Natural killer cell (primary cell): ENCODE measurements at places on chromosomes 4 and X. TPM values are rescaled to one million over a fixed set of nuclear protein-coding genes. Genes with fewer than 3 reads are reported as not detected.

GRIA3 gene
- not detected for total RNA-seq

STOX2 gene
- total RNA-seq: not detected

CCDC158 gene
- not detected for total RNA-seq

DNA sequence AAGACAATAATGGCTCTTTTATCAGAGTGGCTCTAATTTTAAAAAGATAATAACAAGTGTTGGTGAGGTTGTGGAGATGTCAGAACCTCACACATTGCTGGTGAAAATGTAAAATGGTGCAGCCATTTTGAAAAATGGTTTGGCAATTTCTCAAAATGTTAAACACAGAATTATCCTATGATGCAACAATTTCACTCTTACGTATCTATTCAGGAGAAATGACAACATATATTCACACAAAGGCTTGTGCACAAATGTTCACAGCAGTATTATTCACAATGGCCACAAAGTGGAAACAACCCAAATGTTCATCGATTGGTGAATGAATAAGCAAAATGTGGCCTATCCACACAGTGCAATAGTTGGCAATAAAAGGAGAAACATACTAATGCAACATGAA is 24.7 kb downstream of the ENPP6 start:
- H3K4me1 ChIP-seq: no peaks in the 10 kb centered on the region
- no peak overlapping the region for H3K27ac ChIP-seq
- no peak overlapping the region for H3K4me3 ChIP-seq
- DNase-seq: no peak
- H3K36me3 ChIP-seq: no peaks in the 10 kb centered on the region

DNA sequence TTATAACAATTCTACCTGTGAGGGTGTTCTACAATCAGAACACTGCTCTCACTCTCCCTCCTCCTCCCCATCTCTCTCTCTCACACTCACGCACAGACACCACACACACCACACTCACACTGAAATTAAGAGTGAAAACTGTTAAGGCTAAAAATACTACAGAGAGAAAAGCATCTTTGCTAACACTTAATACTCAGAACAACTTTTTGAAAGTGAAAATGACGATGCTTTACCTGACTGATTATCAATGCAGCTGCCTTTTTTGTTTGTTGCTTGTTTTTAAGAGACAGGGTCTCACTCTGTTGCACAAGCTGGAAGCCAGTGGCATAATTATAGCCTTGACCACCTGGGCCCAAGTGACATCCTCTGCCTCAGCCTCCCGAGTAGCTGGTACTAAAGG is 222.4 kb downstream of the APBB2 start:
- H3K36me3 ChIP-seq: no peaks in the 10 kb centered on the region
- no peak for DNase-seq
- H3K27me3 ChIP-seq: no peaks in the 10 kb centered on the region
- H3K4me1 ChIP-seq: no peaks in the 10 kb centered on the region

- H3K36me3 ChIP-seq: no peaks in the 10 kb centered on the region
- H3K27me3 ChIP-seq: no peaks in the 10 kb centered on the region
- H3K27ac ChIP-seq: no peak overlapping the region
- DNase-seq: no peak
Observed at GRCh38 chr4:101515566-101515965, 168.2 kb upstream of the PPP3CA start.

DNA sequence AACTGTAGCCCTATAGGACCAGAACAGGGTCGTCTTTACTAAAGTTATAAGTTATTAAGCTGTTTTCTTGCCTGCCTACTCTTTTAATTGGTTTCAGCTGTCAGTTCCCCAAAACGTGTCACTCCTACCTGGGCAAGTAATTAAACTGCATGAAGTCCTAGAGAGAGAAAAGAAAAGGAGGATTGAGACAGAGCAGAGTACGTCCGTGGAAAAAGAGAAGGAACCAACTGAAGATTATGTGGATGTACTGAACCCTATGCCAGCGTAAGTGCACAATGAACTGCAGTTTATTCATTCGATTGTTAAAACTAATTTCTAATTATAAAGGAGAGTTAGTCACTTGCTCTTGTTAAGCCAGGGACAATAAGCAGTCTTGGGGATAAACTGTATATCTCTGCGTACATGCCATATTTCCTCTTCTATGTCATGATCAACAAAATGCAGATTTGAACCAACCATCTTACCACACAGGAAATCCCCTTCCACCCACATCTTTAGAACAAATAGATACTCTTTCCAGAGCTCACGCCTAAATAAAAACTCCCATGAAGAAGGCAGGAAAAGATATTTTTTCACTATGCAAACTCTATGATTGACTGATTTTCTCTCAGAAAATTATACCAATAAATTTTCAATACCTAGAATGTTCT is 22.8 kb downstream of the STAP1 start:
- no peak overlapping the region for H3K4me3 ChIP-seq
- H3K27ac ChIP-seq: peak overlapping the region; percentile 45
- peaks cover 7% of the 10 kb centered on the region for H3K4me1 ChIP-seq
- no peaks in the 10 kb centered on the region for H3K27me3 ChIP-seq
- DNase-seq: no peak
- H3K36me3 ChIP-seq: peaks cover 18% of the 10 kb centered on the region

DNA sequence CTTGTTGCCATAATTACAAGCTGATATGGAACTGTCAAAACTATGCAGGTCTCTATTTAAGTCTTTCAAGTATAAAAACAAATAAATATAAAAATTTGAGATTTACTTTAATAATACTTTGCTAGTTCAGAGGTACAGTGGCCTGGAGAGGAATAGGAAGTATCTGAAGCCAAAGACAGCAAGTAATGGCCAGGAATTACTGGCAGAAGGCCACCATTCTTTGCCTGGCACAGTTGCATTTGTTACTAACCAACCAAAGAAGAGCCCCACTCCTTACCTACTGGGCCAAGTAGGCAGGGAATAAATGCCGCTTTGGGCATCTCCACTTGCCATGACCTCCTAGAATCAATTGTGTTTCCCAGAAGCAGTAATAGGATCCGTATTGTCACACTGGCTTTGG is 13.8 kb upstream of the ADAMTS3 start:
- no peak overlapping the region for H3K27ac ChIP-seq
- no peaks in the 10 kb centered on the region for H3K4me1 ChIP-seq
- H3K36me3 ChIP-seq: no peaks in the 10 kb centered on the region
- H3K4me3 ChIP-seq: no peak overlapping the region

DNA sequence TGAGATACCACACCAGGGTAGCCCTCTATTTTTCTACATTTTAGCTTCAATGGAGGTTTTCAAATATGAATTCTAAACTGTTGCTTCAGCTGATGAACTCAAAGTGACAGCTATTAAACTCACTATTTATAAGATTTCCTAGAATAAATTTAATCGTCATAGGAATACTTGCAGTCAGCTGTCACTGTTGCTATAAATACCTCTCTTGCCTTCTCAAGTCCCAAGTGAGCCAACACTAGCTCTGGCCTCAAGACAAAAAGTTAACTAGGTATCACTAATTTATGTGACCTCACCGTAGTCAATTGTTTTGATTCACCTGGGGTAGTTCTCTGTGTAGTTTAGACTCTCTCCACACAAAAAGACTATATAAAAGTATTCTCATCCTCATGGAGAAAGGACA is 34.3 kb upstream of the PROM1 start:
- no peaks in the 10 kb centered on the region for H3K36me3 ChIP-seq
- H3K27me3 ChIP-seq: no peaks in the 10 kb centered on the region
- no peak overlapping the region for H3K4me3 ChIP-seq
- no peak overlapping the region for H3K27ac ChIP-seq
- no peak for DNase-seq

DNA sequence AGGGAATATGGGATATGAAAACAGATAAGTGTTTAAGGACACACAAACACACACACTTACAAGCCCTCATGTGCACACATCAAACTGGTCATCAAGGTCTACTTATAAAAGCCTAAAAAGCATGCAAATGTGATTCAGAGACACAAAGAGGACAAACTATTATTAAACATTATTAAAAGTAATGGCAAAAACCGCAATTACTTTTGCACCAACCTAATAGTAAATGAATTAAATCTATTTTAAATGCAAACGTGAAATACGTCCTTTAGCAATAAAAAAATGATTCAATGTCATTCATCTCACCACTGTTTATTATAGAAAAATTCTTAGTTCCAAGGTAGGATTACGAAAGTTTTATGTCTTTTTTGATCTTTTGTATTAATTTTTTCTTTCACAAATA is 91.1 kb upstream of the ARMCX2 start:
- DNase-seq: no peak
- H3K4me1 ChIP-seq: no peaks in the 10 kb centered on the region
- H3K4me3 ChIP-seq: no peak overlapping the region
- peaks cover 2% of the 10 kb centered on the region for H3K27me3 ChIP-seq

- H3K27ac ChIP-seq: no peak overlapping the region
- H3K27me3 ChIP-seq: no peaks in the 10 kb centered on the region
- no peaks in the 10 kb centered on the region for H3K4me1 ChIP-seq
- H3K4me3 ChIP-seq: no peak overlapping the region
Observed at GRCh38 chr4:150381609-150382008, 200.3 kb upstream of the MAB21L2 start.

DNA sequence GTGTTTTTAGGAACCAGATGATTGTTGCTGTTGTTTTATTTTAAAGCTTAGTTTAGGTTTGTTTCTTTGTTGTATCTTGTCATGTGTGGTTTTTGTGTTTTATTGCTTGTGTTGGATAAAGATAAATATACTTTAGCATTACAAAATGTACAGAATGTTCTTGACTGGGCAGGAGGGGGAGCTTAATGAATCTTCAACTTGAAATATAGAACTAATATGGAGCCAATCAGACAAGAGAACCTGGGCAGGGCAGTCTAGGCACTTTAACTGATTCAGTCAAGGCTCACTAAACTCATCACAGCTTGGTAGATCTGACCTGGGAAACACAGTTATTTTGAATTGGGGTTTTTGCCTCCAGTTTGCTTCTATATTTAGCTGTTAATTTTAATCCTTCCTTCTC is 304.2 kb downstream of the ARHGAP24 start:
- no peaks in the 10 kb centered on the region for H3K4me1 ChIP-seq
- H3K4me3 ChIP-seq: no peak overlapping the region
- H3K27ac ChIP-seq: no peak overlapping the region
- no peaks in the 10 kb centered on the region for H3K27me3 ChIP-seq

DNA sequence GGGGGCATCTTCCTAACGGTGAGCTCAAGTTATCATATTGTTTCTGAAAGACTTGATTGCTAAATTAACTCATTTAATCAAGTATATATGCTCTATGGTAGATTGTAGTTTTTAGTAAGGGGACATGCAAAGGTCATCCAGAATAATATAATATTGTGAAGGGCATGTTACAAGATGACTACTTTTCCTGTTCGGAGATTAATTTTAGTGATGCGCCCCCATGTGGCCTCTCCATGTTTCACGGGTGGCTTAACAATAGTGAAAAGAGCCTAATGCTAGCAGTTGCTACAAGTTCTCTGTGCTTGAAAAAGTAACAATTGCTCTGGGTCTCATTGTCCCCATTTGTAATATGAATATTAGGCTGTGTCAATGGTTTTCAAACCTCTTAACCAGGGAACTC is 12.2 kb downstream of the SMPX start:
- H3K4me3 ChIP-seq: no peak overlapping the region
- H3K27ac ChIP-seq: no peak overlapping the region
- peak; percentile 43 for DNase-seq
- H3K36me3 ChIP-seq: no peaks in the 10 kb centered on the region

- peak overlapping the region; percentile 78 for H3K27ac ChIP-seq
- H3K36me3 ChIP-seq: no peaks in the 10 kb centered on the region
- DNase-seq: no peak
- H3K4me1 ChIP-seq: peaks cover 4% of the 10 kb centered on the region
Observed at GRCh38 chr4:169660929-169661328, 40.6 kb downstream of the CLCN3 start.

- H3K27ac ChIP-seq: no peak overlapping the region
- no peaks in the 10 kb centered on the region for H3K4me1 ChIP-seq
- no peak overlapping the region for H3K4me3 ChIP-seq
- H3K27me3 ChIP-seq: no peaks in the 10 kb centered on the region
- DNase-seq: no peak
Observed at GRCh38 chr4:140963883-140964282, 169.4 kb downstream of the RNF150 start.

GRCh38 chr4:122434285-122434684 is 22.2 kb downstream of the IL2 start:
- H3K4me1 ChIP-seq: no peaks in the 10 kb centered on the region
- H3K4me3 ChIP-seq: no peak overlapping the region
- no peaks in the 10 kb centered on the region for H3K36me3 ChIP-seq
- H3K27ac ChIP-seq: no peak overlapping the region
- DNase-seq: peak; percentile 28

DNA sequence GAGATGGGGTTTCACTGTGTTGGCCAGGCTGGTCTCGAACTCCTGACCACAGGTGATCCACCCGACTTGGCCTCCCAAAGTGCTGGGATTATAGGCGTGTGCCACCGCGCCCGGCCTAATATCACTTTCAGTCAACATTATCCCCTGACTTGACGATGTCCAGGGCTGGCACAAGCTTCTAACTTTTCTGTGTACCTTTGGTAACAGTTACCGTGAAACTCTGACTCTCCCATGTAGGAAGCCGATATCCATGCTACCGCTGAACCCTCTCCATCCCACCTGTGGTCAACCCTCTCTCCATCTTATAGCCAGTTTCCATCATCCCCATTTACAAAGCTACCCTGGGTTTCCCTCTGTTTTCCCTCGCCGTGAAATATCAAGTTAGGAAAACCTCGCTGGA is 77.5 kb downstream of the CRLF2 start:
- no peak for DNase-seq
- no peak overlapping the region for H3K4me3 ChIP-seq
- no peaks in the 10 kb centered on the region for H3K27me3 ChIP-seq
- H3K27ac ChIP-seq: no peak overlapping the region
- no peaks in the 10 kb centered on the region for H3K36me3 ChIP-seq

DNA sequence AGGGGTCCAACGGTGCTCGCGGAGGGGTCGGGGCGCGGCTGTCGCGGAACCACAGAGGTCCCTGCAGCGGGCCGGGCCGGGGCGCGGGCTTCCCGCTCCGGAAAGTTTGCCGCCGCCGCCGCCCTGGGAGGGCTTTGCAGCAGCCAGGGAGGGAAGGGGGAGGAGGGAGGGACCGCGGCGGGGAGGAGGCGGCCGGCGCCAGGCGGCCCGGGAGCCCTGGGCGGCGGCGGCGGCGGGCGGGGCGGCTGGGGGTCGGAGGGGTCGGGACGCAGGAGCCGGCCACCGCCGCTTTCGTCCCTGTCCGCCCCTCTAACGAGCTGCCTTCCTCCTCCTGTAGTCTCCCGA is 375 bp downstream of the FGFR3 start:
- no peak overlapping the region for H3K27ac ChIP-seq
- H3K4me1 ChIP-seq: peaks cover 15% of the 10 kb centered on the region
- DNase-seq: no peak
- H3K27me3 ChIP-seq: peaks cover 24% of the 10 kb centered on the region
